Activated naive CD4-positive, alpha-beta T cell treated with anti-CD3 and anti-CD28 coated beads, Interleukin-2, amount 10 ng/mL, durations not matched to agents 7 days and 5 days (primary cell): ENCODE measurements at places on chromosomes 4 and X.

DNA sequence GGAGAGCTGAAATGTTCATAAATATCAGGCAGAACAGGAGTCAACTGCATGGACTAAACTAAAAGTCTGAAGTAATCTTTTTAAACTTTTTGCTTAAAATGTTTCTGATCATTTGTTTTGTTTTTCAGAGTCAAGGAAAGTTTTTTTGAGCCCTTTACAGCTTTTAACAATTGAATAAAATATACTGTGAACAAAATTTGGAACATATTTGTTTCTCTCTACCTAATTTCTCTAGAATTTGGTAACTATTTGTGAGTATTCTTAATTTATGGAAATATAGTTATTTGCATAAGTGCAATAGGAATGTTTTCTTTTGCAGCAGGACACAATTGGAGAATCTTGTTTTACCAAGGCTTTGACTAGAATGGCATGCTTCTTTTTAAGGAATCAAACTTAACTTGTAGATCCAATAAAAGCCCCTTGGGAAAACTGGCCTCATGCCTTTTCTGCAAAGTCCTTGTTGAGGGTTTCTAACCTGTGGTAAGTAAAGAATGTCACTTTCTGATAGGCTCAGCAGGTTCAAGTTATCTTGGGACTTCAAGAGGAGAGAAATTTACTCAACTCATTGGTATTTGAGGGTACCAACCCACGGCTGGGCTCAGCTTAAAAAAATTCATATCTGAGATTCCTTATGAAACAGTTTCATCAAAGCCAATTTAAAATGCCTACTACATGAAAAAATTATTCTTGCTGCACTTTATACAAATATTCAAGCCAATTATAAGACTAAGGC is 91.5 kb downstream of the UPRT start:
- DNase-seq, result no peak

GRCh38 chrX:153867671-153868070 is 18.3 kb downstream of the L1CAM start:
- no peak for DNase-seq

GRCh38 chr4:183838987-183839712 is 66.0 kb upstream of the STOX2 start:
- no peak for DNase-seq

DNA sequence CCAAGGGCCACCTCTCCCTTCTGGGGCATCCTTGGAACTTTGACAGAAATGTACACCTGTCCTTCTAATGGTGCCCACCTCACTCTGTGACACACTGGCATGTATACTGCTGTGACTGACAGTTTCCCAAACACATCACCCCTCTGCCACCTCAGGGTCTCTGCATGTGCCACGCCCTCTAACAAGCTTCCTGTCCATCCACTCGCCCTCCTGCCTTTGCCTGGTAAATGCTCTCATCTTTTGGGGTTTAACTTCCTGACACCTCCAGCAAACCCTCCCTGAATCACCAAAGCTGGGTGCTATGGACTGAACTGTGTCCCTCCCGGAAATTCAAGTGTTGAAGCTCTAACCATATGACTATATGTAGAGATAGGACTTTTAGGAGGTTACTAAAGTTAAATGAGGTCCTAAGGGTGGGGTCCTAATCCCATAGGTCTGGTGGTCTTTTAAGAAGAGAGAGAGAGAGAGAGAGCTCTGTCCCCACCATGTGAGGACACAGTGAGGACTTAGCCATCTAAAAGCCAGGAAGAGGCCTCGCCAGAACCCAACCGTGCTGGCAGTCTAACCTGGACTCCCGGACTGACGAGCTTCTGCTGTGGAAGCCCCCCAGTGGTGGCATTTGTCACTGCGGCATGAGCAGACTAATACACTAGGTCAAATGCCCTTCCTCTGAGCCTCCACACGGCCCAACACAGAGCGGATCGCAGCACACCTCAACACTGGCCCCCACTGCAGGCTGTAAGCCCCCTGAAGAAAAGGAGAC is 95.6 kb downstream of the AFAP1 start:
- peak; percentile 80 for DNase-seq

GRCh38 chr4:165443276-165443675 is 64.5 kb downstream of the CPE start:
- DNase-seq, result no peak

GRCh38 chr4:8051644-8052043 is 107.0 kb downstream of the ABLIM2 start:
- no peak for DNase-seq

- no peak for DNase-seq
These were observed 395.7 kb downstream of the RAPGEF2 start for GRCh38 chr4:159498446-159499115.

DNA sequence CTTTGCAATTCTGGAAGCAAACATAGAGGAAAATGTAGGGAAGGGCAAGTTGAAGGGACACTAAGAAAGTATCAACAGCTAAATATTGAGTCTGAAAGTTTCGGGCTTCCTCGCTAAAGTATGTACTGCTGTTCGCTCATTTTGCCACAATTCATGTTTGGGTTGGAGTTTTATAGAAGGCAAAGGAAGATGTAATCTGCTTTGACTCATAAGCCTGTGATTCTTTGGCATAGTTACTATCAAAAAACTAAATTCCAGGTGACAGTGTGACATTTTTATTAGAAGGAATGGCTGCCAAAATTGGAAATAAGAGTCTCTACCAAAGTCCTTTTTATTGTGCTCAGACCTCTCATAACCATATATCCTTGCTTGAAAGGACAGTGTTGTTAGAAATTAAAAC is 336.7 kb upstream of the ADGRL3 start:
- no peak for DNase-seq

DNA sequence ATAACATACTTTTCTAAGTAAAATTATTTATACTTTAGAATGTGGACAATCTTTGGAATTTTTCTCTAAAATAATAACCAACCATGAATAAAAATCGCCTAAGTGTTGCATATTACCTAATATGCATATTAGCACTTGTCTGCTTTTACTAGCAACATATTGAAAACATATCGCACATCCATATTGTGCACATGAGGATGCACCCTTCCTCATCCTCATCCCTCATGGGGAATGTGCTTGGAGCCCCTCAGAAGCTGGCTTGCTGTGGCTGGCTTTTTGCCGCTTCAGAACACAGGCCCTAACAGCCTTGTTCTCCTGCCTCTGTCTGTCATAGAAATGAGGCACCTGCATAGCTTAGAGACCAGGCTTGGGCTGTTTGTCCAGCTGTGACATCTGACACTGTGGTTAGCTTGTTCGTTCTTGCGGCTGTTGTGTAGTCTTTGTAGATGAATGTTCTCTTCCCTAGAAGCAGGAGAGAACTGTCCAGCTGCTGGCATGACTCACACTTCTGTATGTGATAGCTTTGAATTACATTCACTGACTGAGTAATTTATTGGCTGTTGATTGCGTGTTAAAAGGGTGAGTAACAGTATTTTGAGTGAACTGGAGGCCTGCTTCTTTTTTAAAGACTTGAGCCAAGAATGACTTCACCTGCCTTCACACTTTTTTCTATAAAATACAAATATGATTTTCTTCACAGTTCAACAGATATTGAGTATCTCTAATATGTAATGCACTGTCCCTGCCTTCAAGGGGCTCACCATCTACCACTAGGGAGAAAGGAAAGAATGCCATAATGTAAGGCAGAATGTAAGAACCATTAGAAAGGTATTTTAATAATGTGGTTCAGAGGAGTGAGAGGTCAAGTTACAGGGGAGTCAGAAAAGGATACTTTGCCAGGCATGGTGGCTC is 81.9 kb downstream of the HMGB2 start:
- no peak for DNase-seq

DNA sequence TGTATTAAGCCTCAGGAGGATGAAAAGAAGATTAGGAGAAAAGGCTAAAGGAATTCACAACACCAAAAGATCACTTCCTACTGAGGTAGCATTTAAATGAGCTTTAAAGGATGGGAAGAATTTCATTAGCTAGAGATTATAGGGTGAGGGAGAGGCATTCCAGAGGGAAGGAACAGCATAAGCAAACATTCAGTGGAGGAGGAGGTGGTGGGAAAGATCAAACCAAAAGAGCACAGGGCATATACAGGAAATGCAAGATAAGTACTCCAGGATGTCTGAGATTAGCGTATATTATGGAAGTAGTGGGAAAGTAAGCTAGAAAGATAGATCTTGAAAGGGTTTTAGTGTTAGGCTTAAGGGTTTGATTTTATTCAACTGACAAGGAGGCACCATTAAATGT is 84.8 kb downstream of the COL4A6 start:
- DNase-seq, result no peak

- DNase-seq, result no peak
These were observed 26.6 kb downstream of the ANAPC4 start for GRCh38 chr4:25403699-25404098.

DNA sequence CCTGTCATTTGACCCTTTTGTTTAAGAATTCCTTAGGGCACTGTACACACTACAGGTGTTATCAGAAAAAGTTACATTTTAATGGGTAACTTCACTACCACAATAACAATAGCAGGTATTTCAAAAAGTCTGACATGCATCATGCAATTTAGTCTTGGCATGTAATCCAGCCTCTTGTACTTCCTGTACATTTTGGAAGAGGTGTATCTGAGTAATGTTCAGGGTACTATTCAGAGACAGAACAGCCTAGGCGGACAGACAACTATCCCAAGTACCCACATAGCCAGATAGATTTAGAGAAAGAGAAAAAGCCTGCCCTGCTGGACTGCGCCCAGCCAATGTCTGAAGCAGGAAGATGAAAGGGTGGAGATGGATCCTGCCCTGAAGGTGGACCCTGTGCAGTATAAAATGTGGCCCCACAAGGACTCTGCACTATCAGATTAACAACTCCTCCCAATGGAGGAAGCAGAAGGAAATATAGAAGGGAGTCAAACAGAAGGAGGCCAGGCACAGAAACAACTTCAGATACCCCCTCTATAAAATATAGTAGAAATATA is 8.5 kb downstream of the UGT2B7 start:
- DNase-seq, result no peak

DNA sequence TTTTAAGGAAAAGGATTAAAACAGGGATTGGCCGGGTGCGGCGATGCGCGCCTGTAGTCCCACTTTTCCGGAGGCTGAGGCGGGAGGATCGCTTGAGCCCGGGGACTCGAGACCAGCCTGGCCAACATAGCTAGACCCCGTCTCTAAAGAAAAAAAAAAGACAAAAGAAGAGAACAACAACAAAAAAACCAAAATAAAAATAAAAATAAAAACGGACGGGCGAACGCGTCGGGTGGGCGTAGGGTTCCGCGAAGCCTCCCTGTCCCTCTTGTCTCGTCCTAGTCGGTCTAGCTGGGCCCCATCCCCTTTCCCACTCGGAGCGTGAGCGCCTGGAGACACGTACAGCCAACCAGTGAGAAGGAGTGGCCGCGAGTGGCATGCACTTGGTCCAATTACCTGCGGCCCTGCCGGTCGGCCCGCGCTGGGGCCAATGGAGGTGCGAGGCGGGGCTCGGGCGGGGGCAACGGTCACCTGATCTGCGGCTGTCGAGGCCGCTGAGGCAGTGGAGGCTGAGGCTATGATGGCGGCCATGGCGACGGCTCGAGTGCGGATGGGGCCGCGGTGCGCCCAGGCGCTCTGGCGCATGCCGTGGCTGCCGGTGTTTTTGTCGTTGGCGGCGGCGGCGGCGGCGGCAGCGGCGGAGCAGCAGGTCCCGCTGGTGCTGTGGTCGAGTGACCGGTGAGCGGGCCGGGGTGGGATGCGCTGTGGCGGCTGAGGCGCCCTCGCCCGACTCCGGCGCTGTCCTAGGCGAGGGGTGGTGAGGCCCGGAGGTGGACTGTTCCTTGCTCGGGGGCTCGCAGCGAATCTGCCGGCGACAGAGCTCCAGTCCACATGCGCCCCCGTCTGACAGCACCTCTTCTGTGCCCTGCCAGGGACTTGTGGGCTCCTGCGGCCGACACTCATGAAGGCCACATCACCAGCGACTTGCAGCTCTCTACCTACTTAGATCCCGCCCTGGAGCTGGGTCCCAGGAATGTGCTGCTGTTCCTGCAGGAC is at the start of gene ATP6AP1:
Gene ATP6AP1, plus strand, starts transcription at position 502 of the 996 bp plus-strand sequence. Its CDS starts 16 bp downstream, at position 518.
- peak; percentile 93 for DNase-seq

DNA sequence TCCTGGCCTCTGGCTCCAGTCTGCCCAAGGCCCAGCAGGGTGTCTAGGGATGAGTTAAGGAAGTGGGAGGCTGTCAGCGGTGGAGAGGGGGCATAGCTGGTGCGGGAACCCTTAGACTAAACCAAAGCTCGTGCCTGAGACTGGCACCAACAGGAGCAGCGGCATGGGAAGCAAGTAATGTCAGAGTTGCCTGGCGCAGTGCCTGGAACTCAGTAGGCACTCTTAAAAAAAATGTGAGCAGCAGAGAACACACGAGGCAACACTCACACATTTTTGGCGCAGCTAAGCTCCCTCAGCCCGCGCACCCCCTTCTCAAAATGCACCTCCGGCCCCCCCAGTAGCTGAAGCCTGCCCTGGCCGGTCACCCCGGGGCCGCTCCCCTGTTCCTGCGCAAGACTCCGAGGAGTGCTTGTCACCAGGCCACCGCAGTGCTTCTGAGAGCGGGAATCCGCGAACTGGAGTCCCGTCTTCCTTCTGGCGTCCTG is 583 bp downstream of the GABRE start:
- no peak for DNase-seq

- no peak for DNase-seq
These were observed 28.0 kb upstream of the PLK4 start for GRCh38 chr4:127852661-127853060.

DNA sequence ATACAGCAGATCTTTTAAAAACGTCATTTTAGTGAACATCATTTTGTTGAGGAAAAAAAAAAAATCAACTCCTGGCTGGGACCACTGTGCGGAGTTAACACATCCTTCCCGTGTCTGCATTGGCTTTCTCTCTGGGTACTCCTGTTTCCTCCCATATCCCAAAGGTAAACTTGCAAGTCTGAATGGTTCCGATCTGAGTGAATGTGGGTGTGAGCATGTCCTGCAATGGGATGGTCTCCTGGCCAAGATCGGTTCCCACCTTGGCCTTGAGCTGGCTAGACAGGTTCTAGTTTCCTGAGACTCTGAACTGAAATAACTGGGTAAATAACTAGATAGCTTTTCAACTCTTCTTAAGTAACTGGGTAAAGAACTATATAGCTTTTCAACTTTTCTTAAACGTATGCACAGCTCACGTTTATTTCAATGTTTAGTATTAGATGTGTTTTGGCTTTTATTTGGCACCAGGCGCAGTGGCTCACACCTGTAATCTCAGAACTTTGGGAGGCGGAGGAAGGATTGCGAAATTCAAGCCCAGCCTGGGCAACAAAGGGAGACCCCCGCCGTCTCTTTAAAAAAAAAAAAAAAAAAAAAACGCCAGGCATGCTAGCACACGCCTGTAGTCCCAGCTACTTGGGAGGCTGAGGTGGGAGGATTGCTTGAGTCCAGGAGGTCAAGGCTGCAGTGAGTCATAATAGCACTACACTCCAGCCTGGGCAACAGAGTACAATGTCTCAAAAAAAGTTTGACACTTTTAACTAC is 14.0 kb downstream of the RBMX start:
- DNase-seq, result no peak
